Mucosa of gallbladder (tissue), 1 donor: ENCODE measurements at places on chromosomes 12 and 14. TPM values are rescaled to one million over a fixed set of nuclear protein-coding genes. Genes with fewer than 3 reads are reported as not detected.

DNA sequence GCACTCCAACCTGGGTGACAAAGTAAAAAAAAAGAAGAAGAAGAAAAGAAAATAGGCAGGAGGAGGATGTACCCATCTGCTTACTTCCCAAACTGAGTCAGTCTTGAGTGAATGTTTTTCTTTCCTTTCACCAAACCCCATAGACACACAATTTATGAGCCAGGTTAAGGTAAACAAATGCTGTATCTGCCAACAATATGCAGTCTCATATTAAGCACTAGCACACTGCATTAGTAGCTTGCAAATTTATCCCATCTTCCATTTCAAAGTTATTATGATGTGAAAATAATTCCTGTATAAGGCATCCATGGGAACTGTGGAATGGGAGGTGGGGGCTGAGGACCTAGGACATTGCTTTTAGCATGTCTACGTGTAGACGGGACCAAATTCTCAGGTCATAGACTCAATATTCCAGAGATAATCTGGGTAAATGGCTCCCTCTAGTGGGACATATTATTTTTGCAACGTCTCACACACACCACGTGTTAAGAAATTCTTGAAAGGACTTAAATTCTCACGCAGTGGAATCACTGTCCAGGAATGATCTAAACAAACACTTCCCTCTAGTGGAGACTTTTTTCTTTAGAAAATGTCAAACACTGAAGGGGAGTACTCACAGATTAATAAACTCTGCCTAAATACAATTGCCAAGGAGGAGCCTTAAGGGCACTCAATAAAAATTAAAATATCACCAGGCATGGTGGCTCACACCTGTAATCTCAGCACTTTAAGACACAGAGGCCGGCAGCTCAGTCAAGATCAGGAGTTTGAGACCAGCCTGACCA lies 17.1 kb upstream of the OR10P1 start:
- peak; percentile 74 for DNase-seq

SIX6 gene
- total RNA-seq = not detected

GPR132 gene
- 3.7 TPM for total RNA-seq

REP15 gene
- 0.95 TPM for total RNA-seq
